Heart right ventricle (tissue), 16 donors: ENCODE measurements at places on chromosomes 7 and 10.

DNA sequence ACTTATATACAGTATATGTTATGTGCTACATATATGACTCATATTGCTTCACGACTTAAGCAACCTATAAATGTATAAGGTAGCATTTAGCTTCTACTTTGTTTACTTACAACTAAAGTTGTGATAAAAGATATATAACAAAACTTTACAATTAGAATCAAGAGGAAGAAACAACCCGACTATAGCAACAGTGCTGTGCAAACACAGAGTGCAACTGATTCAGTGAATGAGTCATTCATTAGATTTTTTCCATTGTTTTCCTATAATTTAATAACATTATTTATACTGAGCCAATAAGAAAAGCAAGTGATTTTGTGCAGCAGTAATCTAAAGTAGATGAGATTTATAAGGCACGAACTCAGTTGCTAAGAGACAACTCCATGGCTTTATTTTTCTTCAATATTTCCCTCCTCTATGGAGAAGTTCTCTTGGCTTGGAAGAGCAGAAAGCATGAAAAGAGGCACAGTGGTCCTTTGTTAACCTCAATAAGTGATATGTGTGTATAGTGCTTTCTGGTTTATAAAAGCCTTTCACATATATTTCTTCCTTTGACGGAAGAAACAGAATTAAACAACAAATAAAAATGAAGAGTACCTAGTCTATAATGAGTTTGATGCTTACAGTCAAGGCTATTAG, 19.8 kb downstream of the CEP41 start:
- no peaks in the 10 kb centered on the region for H3K4me1 ChIP-seq
- no peak overlapping the region for H3K4me3 ChIP-seq
- H3K36me3 ChIP-seq, result no peaks in the 10 kb centered on the region
- H3K27ac ChIP-seq, result no peak overlapping the region

DNA sequence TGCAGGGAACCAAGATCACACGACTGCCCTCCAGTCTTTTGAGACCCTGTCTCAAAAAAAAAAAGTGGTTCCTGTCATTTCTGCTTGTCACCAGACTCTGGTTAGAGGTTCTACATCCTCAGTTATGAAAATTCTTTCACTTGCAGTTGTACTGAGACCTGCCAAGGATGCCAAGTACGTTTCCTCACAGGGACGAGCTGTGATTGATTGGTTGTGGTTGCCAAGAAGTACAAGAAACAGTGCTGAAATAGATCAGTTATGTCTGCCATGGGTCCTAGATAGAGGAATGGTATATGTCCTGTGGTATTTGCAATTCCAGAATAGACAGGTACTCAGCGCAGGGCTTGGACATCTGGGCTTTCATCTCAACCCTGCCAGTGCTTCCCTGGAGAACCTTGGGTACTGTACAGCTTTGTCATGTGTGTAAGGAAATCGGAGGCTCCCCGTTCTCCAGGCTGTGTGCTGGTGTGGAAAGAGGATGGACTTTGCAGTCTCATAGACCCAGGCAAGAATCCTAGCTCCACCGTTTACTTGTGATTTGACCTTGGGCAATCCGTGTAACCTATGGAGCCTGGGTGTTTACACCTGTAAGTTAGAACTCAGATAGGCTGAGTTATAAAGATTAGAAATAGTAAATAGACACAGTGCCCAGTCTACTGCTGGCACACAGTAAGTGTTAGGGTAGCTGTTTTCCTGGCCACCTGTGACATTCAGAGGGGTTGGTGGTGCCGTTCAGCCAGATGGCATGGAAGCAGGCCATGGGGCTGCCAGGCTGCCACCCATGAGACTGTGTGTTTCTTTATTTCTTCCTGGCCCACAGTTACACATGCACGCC, 53.0 kb downstream of the COL13A1 start:
- no peak overlapping the region for H3K27ac ChIP-seq
- DNase-seq, result no peak
- no peaks in the 10 kb centered on the region for H3K4me1 ChIP-seq
- H3K27me3 ChIP-seq, result no peaks in the 10 kb centered on the region
- H3K4me3 ChIP-seq, result no peak overlapping the region

- DNase-seq, result no peak
- no peak overlapping the region for H3K27ac ChIP-seq
- no peaks in the 10 kb centered on the region for H3K36me3 ChIP-seq
- H3K27me3 ChIP-seq, result peaks cover 56% of the 10 kb centered on the region
Measured at GRCh38 chr7:116674508-116675173, 2.6 kb downstream of the MET start.

DNA sequence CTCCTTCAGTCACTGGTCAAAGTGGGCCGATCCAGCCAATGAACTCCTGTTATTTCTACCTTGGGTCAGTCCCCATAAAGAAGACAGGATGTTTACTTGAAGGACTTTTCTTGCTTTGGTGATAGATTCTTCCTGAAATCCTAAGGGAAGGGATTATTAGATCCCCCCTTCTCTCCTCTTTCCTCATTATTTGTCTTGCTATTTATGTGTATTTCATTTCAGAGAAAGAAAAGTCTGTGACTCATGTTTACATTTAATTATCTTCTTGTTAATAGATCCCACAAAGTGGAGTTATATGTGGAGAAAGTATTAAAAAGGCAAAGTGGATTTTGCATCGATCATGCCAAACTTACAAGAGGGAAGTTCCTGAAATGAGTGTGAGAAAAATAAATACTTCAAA, 341.5 kb downstream of the PHTF2 start:
- H3K4me1 ChIP-seq, result no peaks in the 10 kb centered on the region
- DNase-seq, result no peak
- H3K4me3 ChIP-seq, result no peak overlapping the region
- no peaks in the 10 kb centered on the region for H3K27me3 ChIP-seq

DNA sequence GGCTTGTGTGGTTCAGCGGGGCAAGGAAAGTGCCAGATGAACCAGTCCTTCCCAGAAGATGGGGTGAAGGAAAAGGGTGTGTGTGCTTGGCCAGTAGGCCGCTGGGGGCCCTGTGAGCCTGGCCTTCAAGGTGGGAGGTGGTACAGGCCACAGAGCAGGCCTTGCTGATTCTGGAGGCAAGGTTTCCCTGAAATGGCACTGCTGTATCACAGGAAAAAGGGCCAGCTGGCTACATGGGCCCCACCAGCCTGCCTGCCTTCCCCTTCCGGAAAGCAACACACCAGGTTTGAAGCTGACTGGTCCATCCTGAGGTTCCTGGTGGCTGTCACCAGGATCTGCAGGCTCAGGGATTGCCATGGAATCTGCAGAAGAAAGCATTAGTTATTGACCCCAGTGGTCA, 12.5 kb downstream of the MMRN2 start:
- H3K36me3 ChIP-seq, result peaks cover 8% of the 10 kb centered on the region
- no peak for DNase-seq
- H3K4me1 ChIP-seq, result peaks cover 18% of the 10 kb centered on the region
- no peaks in the 10 kb centered on the region for H3K27me3 ChIP-seq
- no peak overlapping the region for H3K27ac ChIP-seq

- H3K36me3 ChIP-seq, result no peaks in the 10 kb centered on the region
- no peak overlapping the region for H3K27ac ChIP-seq
- H3K27me3 ChIP-seq, result no peaks in the 10 kb centered on the region
- DNase-seq, result peak; percentile 48
- H3K4me1 ChIP-seq, result peaks cover 7% of the 10 kb centered on the region
Measured at GRCh38 chr10:93813507-93814465, 56.0 kb downstream of the LGI1 start.

- no peak overlapping the region for H3K27ac ChIP-seq
- no peak overlapping the region for H3K4me3 ChIP-seq
- no peaks in the 10 kb centered on the region for H3K36me3 ChIP-seq
- DNase-seq, result no peak
Measured at GRCh38 chr10:77776487-77776886, 138.9 kb upstream of the KCNMA1 start.

DNA sequence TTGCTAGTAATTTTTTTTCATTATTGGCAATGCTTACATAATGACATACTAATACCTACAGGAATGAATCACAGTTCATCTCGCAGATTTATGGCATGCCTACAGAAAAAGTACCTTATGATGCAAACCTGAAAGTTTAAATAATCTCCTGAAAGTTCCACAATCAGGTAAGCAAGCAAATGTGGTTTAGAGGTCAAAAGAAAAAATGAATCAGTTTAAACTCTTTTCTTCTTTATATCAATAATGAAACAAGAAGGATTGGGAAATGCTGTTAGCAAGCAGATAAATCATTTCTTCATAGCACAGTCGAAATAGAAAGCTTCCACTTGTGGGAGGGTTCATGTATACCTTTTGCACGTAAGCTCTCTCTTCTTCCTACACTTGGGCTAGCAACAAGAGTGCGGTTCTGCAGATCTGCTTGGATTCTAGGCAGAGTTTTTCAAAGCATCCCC, 53.7 kb upstream of the MTPN start:
- peaks cover 22% of the 10 kb centered on the region for H3K4me1 ChIP-seq
- H3K27me3 ChIP-seq, result no peaks in the 10 kb centered on the region
- no peak for DNase-seq
- no peak overlapping the region for H3K4me3 ChIP-seq
- H3K27ac ChIP-seq, result no peak overlapping the region

- no peaks in the 10 kb centered on the region for H3K4me1 ChIP-seq
- DNase-seq, result no peak
- H3K27ac ChIP-seq, result no peak overlapping the region
- no peak overlapping the region for H3K4me3 ChIP-seq
- no peaks in the 10 kb centered on the region for H3K27me3 ChIP-seq
Measured at GRCh38 chr10:31186225-31187000, 132.6 kb upstream of the ZEB1 start.

DNA sequence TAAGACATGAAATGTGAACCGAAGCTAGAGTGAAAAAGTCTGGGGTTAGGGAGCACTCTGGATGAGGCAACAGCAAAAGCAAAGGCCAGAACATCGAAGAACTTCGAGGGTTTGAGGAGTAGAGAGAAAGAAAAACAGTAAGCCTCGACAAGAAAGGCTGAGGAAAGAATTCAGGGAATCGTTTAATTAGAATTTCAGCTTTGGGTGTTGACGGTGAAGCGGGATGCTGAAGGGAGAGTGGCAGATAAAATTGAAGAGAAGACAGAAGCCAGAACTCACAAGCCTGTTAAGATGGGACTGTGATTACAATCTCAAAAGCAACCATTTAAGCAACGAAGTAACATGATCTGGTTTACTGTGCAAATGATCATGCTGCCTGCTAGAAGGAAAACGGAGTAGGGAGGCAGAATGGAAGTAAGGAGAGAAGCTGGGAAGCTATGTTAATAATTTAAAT, 2.1 kb downstream of the TRDMT1 start:
- H3K4me3 ChIP-seq, result peak overlapping the region; percentile 79
- no peaks in the 10 kb centered on the region for H3K36me3 ChIP-seq
- peaks cover 19% of the 10 kb centered on the region for H3K4me1 ChIP-seq
- no peak for DNase-seq
- H3K27me3 ChIP-seq, result no peaks in the 10 kb centered on the region

DNA sequence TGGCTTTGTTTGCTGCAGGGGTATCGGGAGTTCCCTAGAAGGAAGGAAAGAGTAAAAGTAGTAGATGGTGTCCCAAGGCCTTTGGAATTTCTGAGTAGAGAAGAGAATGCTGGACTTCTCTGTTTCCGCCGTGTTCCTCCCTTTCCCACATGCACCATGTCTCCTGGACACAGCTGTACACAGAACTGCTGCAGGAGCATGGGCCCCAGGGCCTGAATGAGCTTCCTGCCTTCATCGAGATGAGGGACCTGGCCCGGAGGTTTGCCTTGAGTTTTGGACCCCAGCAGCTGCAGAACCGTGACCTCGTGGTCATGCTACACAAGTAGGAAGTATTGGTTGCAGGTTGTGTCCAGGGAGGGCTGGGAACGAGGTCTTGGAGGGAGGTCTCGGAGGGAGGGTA, 15.3 kb upstream of the PVRIG start:
- no peak overlapping the region for H3K4me3 ChIP-seq
- no peaks in the 10 kb centered on the region for H3K4me1 ChIP-seq
- no peak overlapping the region for H3K27ac ChIP-seq
- peaks cover 23% of the 10 kb centered on the region for H3K27me3 ChIP-seq
- no peak for DNase-seq
- H3K36me3 ChIP-seq, result no peaks in the 10 kb centered on the region

- no peaks in the 10 kb centered on the region for H3K4me1 ChIP-seq
- H3K36me3 ChIP-seq, result no peaks in the 10 kb centered on the region
- H3K27me3 ChIP-seq, result peaks cover 55% of the 10 kb centered on the region
- no peak for DNase-seq
Measured at GRCh38 chr10:131650771-131651673, 249.8 kb upstream of the PPP2R2D start.

GRCh38 chr10:123502983-123503382, 163.2 kb upstream of the GPR26 start:
- no peaks in the 10 kb centered on the region for H3K4me1 ChIP-seq
- H3K27me3 ChIP-seq, result peaks cover 7% of the 10 kb centered on the region
- no peak overlapping the region for H3K4me3 ChIP-seq
- no peak for DNase-seq

GRCh38 chr7:158094046-158094445, 493.6 kb downstream of the PTPRN2 start:
- no peaks in the 10 kb centered on the region for H3K4me1 ChIP-seq
- H3K4me3 ChIP-seq, result no peak overlapping the region
- no peaks in the 10 kb centered on the region for H3K36me3 ChIP-seq
- no peak for DNase-seq
- no peaks in the 10 kb centered on the region for H3K27me3 ChIP-seq

DNA sequence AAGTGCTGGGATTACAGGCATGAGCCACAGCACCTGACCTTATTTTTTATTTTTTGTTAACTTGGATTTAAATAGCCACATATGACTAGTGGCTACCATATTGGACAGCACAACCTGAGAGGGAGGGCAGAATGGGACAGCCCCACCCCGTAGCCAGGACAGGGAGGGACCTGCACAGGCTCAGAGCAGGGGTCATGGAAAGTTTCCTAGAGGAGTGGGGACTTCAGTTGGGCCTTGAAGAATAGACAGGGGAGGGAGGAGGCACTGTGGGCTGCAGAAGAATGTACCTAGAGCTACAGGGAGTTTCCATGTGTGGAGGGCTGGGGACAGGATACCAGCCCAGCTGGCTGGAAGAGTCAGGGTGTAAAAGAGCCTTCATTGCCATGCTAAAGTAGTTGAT, 8.8 kb downstream of the TRIM8 start:
- no peaks in the 10 kb centered on the region for H3K36me3 ChIP-seq
- H3K27me3 ChIP-seq, result no peaks in the 10 kb centered on the region
- H3K4me1 ChIP-seq, result peaks cover 85% of the 10 kb centered on the region
- DNase-seq, result no peak
- no peak overlapping the region for H3K27ac ChIP-seq

DNA sequence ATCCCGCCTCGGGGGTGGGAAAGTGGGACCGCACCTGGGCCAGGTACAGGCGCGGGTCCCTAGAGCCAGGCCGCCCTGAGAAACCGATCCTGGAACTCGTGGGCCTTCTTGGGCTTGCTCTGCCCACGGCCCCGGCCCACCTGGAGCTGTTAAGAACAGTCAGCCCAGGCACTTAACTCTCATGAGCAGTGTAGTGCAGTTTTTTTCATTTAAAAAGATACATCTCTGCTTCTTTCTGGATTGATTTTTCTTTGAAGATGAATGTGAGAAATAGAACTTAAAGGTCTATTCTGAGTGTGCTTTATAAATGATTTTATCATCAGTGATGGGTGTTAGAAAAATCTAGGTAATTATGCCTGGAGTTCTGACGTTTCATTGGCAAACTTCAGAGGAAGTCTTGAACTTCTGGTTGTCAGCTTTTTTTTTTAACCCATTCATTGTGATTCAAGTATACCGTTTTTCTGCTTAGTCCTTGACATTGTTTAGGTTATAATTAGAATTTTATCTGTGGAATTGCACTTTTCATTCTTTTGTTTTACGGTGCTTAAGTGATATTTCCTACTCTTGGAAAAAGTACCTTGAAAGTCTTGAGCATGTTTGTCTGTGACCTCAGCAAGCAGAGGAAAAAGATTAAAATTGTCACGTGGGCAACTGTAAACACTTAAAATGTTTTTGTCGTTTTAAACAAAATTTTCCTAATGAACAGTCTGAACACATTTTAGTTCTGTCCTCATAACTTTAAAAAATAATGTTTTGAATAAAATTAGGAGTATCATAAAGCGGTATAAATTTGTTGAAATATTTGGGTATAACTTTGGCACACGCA, 906 bp downstream of the CDK1 start:
- DNase-seq, result no peak
- no peaks in the 10 kb centered on the region for H3K27me3 ChIP-seq
- no peak overlapping the region for H3K27ac ChIP-seq
- peak overlapping the region; percentile 75 for H3K4me3 ChIP-seq
